ENCODE measurements at places on chromosomes 11 and 22. TPM values are rescaled to one million over a fixed set of nuclear protein-coding genes. Genes with fewer than 3 reads are reported as not detected.

Gene DRICH1
- 0.69 TPM for total RNA-seq

GRCh38 chr11:9386901-9387300 is 2.4 kb downstream of the IPO7 start:
- peak overlapping the region; percentile 62 for H3K4me3 ChIP-seq
- peaks cover 22% of the 10 kb centered on the region for H3K4me1 ChIP-seq
- peaks cover 11% of the 10 kb centered on the region for H3K36me3 ChIP-seq
- no peaks in the 10 kb centered on the region for H3K27me3 ChIP-seq

DNA sequence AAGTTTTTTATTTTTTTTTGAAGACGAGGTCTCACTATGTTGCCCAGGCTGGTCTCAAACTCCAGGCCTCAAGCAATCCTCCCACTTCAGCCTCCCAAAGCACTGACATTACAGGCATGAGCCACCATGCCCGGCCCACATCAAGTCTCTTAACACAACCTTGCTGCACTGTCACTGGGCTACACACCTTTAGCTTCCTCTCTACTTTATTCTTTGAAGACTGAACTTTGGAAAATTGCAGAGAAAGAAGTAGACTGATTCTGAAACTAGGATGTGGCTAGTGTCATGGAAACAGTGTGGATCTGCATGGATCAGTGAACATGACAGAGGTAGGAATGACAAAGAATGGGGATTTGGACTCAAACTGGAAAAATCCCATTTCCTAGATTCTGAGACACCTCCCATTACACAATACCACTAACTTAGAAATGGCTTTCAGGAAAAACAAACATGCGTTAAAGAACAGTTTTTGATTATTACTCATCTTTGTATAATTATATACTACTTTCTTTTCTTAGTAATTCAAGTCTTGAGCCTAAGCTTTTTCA is 99.6 kb upstream of the SPON1 start:
- H3K36me3 ChIP-seq = peaks cover 3% of the 10 kb centered on the region
- no peak overlapping the region for H3K27ac ChIP-seq
- peaks cover 26% of the 10 kb centered on the region for H3K4me1 ChIP-seq
- no peak for DNase-seq

GRCh38 chr11:75813622-75814039 is 1.4 kb upstream of the UVRAG start:
- H3K27ac ChIP-seq = no peak overlapping the region
- H3K27me3 ChIP-seq = peaks cover 7% of the 10 kb centered on the region
- peaks cover 8% of the 10 kb centered on the region for H3K4me1 ChIP-seq
- peak overlapping the region; percentile 93 for H3K4me3 ChIP-seq
- peaks cover 2% of the 10 kb centered on the region for H3K36me3 ChIP-seq

DNA sequence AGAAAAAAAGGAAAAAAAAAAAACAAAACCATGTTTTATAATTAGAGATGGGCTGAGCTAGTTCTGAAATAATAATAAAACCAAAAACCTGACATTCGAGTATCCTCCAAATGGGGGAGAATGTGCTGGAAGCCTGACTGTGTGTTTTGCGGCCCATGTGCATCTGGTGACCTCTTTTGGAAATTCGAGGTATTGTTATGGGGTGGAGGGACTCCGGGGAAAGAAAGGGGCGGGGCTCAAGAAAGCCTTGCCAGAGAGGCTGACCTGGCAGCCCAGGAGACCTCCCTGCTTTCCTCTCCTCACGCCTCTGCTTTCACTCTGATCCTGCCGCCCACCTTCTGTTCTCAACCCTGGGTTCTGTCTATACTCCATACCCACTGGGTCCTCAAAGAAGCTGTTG is 72.9 kb downstream of the CTTN start:
- H3K4me3 ChIP-seq = no peak overlapping the region
- no peak overlapping the region for H3K27ac ChIP-seq
- no peaks in the 10 kb centered on the region for H3K4me1 ChIP-seq
- H3K36me3 ChIP-seq = no peaks in the 10 kb centered on the region
- H3K27me3 ChIP-seq = peaks cover 16% of the 10 kb centered on the region
- DNase-seq = no peak

Gene DRD4
- total RNA-seq = 0.72 TPM

Gene RIC3
- 18.6 TPM for total RNA-seq

DNA sequence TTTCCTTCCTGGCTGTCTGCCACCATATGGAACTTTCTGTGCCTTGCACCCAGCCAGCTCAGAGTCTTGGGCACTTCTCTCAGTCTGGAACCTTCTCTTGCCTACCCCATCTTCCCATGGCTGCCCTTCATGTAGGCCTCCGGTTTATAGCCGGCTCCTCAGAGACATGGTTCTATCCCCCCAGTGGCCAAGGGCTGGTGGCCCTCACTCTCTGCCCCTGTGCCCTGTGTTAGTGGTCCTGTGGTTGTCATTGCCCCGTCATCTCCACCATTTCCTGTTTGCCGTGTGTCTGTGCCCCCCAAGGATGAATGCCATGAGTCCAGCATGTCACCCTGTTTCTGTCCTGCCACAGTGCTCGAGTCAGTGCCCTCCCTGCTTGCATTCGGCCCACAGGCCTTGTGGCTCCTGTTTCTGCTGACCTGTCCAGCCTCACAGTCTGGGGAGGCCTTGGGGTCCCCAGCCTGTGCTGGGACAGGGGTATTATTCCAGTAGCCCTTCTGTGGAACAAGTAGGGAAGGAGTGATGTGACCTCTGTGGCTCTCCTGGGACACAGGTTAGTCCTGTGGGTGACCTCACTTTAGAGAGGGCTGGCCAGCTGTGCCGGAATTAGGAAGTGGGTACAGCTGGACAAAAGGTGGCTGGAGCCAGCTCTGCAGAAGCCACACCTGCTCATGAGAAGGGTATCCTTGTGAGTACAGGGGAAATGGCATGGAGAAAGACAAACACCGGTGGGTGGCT is 30.7 kb downstream of the ST3GAL4 start:
- no peak overlapping the region for H3K4me3 ChIP-seq
- H3K27ac ChIP-seq = peak overlapping the region; percentile 12
- H3K27me3 ChIP-seq = no peaks in the 10 kb centered on the region
- DNase-seq = no peak
- H3K4me1 ChIP-seq = peaks cover 7% of the 10 kb centered on the region

Gene DDTL
- not detected for total RNA-seq

GRCh38 chr22:40684728-40685127 is 5.4 kb downstream of the MCHR1 start:
- no peak for DNase-seq
- no peaks in the 10 kb centered on the region for H3K36me3 ChIP-seq
- H3K4me1 ChIP-seq = peaks cover 12% of the 10 kb centered on the region

Gene ALDH3B1
- total RNA-seq = 0.61 TPM

Gene PLAAT3
- 17.3 TPM for total RNA-seq

Gene GPHA2
- total RNA-seq = not detected

- H3K4me3 ChIP-seq = no peak overlapping the region
- H3K27ac ChIP-seq = no peak overlapping the region
- no peak for DNase-seq
- no peaks in the 10 kb centered on the region for H3K4me1 ChIP-seq
- no peaks in the 10 kb centered on the region for H3K27me3 ChIP-seq
Measured at GRCh38 chr11:97574976-97575665, 1185.3 kb downstream of the JRKL start.
